Breast epithelium (tissue), 4 donors: ENCODE measurements at places on chromosomes 11 and 22. TPM values are rescaled to one million over a fixed set of nuclear protein-coding genes. Genes with fewer than 3 reads are reported as not detected.

The TBCEL gene
- total RNA-seq = 31.8 TPM

The APOA5 gene
- total RNA-seq = not detected

The SCO2 gene
- total RNA-seq = 1.9 TPM

The SPDYC gene
- total RNA-seq = not detected

The OR52A1 gene
- total RNA-seq = not detected

The APOL5 gene
- not detected for total RNA-seq

The CDON gene
- total RNA-seq = 14.9 TPM
